NCI-H187 (cell line): ENCODE measurements at places on chromosomes 11 and 22.

DNA sequence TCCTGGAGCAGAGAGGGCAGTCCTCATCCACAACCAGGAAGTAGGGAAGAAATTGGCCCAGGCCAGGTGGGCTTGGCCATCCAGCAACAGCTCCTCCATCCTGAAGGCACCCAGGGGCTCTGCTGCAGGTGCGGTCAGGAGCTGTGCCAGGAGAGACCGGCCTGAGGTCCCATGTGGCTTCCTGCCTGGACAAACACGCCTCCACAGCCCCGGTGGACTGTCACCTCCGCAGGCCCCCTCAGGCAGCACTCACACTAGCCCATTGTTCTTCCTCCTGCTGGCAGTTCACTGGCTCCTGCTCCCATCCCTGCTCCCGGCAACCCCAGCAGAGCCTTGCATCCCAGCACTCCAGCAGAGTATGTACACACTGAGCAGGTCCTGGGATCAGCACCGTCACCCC lies 16.0 kb upstream of the POU2AF1 start:
- no peak for DNase-seq

DNA sequence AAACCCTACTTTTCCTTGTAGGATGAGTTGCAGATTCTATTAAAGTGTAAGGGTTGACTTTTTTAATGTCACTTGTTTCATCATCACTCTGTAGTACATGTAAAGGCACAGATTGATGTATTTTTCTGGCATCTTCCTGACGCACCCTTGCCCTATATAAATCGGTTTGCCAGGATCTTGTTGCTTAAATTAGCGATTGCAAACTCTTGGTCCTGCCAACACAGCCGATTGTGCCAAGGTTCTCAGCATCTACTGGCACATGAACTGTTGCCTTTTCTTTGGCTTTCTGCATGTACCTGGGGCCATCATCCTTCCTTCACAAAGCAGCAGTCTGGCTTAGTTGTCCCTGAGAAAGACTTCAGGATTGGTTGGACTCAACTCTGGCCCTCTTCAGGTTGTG lies 7.5 kb upstream of the LIN7C start:
- DNase-seq = no peak

GRCh38 chr22:36239401-36240171 lies at the start of gene APOL2:
Gene APOL2, minus strand, starts transcription at chr22:36239527. Its CDS starts 6,365 bp downstream, at chr22:36233162.
- DNase-seq = peak; percentile 84

DNA sequence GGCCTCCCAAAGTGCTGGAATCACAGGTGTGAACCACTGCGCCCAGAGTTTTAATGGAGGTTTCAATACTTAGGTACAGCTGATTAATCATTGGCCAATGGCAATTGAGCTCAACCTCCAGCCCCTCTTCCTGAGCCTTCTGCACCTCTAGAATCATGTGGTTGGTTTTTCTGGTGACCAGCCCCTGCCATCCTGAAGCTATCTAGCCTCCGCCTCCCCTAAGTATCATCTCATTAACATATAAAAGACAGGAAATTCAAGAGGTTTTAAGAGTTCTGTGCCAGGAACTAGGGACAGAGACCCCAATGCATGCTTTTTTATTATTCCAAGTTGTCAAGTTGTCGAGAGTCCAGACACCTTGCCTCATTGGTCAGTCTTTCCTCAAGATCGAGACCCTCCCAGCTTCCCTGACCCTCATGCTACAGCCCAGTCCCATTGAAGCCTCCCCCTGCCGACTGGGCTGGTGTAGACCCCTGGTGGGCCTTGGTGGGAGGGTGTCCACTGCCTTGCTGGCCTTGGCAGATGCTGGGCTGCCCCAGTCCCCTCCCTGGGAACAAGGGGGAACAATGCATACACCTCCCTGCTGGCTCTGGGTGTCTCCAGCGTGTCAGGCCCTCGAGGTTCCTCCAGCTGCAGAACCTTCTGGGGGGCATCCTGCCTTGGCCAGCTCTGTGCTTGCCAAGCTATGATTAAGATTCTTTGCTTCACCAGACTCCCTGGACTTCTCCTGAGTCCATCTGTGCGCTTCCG lies 148.0 kb downstream of the CTTN start:
- no peak for DNase-seq

DNA sequence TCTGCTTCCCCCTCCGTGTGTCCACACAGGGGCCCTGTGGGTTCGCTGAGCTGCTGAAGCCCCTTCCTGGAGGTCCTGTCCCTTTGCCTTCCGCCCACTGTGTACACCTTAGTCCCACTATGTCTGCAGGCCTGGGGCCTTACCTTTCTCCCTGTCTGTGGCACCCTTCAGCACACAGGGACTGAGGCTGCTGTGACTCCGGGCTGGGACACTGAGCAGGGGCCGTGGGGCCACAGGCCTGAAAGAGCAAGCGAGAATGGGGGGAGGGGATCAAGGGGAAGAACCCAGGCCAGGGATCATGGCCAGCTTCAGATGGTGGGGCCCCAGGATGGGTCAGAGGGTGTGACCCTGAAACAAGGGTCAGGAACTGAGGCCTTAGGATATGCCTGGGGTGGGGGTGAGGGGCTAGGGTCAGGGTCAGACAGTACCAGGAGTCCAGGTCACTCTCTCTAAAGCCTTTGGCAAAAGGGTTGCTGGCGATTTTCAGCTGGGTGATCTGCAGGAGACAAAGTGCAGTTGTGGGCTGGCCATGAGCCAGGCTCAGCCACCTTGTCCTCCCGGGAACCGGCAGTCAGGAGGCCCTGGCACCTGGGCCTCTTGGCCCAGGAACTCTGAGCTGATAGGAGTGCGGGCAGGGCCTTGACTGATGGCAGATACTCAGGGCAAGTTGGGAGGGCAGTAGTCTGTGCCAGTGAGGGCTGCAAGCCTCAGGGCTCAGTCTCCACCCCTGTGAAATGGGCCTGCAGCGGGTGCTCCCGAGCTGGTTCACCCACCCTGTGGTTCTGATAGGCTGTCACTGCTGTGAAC lies 2.6 kb upstream of the NUDT8 start:
- no peak for DNase-seq

DNA sequence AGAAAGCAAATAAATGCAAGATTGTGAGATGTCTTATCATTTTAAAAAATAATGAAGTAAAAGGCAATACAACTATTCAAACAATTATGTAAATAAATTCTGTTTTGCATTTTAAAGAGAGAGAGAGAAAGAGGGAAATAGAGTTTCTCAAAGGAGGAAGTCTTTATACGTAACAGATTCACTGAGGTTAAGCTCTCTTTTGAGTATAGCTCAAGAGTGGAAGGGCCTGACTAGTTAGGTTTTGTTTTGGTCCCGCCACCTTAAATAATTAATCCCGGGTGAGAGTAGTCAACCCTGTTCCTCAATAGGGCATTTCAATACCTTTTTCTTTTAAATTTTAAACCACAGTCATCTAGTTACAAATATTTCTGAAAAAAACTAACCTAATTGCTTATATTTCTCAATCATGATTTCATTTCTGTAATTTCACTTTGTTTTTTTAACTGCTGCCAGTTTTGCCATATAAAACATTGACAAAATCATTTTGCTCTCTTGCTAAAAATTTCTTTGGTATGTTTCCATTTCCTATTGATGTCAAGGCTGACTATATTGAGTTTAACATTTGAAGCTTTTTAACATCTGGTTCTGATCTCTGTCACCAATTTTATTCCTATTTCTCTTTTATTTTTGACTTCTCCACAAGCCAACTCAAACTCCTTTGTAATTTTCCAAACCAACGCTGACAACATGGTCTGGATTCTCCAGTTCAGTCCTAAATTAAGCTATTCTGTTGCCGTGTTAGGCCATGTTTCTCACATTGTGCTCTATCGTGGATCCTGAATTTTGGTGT lies 10.3 kb downstream of the OR10D3 start:
- DNase-seq = no peak

GRCh38 chr22:46801331-46801811 lies 38.9 kb downstream of the TBC1D22A start:
- no peak for DNase-seq

DNA sequence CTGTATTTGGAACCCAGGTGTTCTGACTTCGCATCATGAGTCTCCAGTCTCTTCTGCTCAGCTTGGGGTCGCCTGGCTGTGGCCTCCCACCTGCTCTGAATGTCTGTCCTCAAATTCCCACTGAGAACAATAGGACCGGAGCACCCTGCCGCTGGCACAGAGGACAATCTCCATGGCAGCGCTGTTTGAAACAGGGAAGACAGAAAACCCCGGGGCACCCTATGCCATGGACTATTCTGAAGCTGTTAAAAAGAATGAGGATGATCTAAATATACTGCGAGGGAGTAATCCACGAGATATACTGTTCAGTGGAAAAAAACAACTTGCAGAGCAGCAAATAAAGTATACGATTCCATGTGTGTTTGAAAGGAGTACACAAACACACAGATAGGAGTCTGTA lies 415.6 kb upstream of the NARS2 start:
- DNase-seq = no peak
